Suprapubic skin (tissue), 4 donors: ENCODE measurements at places on chromosomes 12 and 14. TPM values are rescaled to one million over a fixed set of nuclear protein-coding genes. Genes with fewer than 3 reads are reported as not detected.

ENDOU gene
- total RNA-seq, result 18.7 TPM

CLEC4C gene
- not detected for total RNA-seq

HOXC13 gene
- total RNA-seq, result 6.0 TPM

FBRSL1 gene
- 33.7 TPM for total RNA-seq

BDKRB1 gene
- total RNA-seq, result 5.3 TPM

DNA sequence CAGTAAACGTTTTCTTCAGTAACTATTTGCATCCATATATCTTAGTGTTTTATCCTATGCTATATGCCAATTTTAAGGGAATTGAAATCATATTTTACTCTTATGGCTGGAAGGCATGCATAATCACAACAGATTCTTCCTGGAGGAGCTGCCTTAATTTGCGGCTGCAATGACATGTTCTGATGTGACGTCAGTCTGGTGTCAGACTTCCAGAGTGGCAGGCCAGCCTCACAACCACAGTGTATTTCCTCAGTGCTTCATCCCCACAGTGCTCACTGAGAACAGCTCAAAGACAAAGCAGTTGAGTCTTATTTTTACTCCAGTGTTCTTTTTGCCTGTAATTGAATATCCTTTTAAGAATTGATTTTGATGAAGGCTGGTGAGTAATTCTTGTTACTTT is 107.1 kb downstream of the PLEKHA5 start:
- no peak overlapping the region for H3K27ac ChIP-seq
- no peaks in the 10 kb centered on the region for H3K36me3 ChIP-seq
- DNase-seq, result no peak
- H3K4me1 ChIP-seq, result peaks cover 24% of the 10 kb centered on the region
- H3K4me3 ChIP-seq, result no peak overlapping the region

GRCh38 chr14:49880267-49881064 is 12.4 kb upstream of the ARF6 start:
- H3K4me3 ChIP-seq, result no peak overlapping the region
- DNase-seq, result no peak
- H3K27ac ChIP-seq, result no peak overlapping the region
- H3K36me3 ChIP-seq, result no peaks in the 10 kb centered on the region
- no peaks in the 10 kb centered on the region for H3K27me3 ChIP-seq
- peaks cover 11% of the 10 kb centered on the region for H3K4me1 ChIP-seq

DNA sequence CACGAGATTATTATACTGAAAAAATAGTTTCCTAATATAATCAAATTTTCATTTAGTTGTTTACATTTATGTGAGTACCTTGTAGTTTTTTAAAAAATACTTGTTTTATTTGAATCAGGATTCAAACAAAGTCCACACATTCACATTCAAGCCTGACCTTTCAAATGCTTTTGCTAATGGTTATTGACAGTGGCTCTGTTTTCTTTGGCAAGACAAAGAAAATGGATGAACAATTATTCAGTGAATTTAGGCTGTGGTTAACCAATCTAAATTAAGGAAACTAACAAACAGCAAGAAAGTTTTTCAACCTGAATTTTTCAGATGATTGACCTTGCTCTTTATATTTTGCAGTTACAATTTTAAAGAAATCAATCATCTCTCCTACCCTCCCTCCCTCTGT is 9.7 kb downstream of the SLC4A8 start:
- H3K4me1 ChIP-seq, result no peaks in the 10 kb centered on the region
- no peaks in the 10 kb centered on the region for H3K36me3 ChIP-seq
- peaks cover 6% of the 10 kb centered on the region for H3K27me3 ChIP-seq
- H3K27ac ChIP-seq, result no peak overlapping the region
- DNase-seq, result no peak
- H3K4me3 ChIP-seq, result no peak overlapping the region
